Stimulated activated CD8-positive, alpha-beta memory T cell treated with anti-CD3 and anti-CD28 coated beads, Interleukin-2, amount 100 ng/mL, for 1 hour (primary cell): ENCODE measurements at places on chromosomes 7 and 10.

DNA sequence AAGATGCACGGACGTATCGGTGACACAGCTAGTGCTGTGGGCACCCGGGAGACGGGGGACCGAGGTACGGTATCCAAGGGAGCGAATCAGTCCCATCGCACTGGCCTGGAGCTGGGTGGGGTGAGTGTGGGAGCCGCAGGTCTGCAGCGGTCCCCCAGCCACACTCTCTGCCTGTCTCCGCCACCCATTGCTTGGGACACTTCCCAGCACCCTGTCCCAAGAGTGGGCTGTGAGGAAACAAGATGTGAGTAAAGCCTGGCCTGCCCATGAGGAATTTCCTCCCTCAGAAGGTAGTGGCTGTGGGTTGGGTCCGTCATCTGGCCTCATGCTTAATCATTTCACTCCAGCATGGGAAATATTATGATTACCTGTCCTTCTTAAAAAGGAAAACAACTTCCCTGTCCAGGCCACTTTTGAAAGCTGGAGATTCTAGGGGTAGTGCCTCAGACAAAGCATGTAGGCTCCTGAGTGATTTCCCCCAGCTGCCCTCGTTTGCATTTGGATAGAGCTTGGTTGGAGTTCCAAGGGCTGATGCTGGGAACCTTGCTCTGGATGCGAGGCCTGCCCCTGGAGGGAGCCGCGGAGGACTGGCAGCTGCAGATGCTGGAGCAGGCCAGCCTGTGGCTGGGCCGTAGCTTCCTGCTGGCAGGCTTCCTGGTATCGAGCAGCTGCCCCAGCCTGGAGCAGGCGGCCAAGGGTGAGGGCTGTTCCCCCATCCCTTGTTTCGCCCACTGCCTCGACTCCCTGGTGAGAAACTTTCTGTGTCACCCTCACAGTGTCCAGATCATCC is 6.2 kb upstream of the ACTR3C start:
- no peak for DNase-seq

DNA sequence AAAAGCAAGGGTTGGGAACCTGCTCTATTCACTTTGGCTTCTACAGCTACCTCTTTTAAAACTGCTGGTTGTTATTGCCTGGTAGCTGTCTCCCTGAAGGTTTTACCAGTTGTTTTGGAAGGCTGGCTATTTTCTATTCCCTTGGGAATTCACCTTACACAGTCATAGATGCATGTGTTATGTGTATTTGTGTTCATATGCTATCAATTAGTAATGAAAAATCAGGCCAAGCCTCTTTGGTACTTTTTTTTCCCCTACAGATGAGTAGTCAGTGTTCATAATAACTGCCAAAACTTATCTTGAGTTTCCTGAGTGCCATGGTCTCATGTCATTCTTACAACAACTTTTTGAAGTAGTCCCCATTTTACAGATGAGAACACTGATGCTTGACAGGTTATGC is 738.0 kb upstream of the GALNT17 start:
- DNase-seq, result no peak

DNA sequence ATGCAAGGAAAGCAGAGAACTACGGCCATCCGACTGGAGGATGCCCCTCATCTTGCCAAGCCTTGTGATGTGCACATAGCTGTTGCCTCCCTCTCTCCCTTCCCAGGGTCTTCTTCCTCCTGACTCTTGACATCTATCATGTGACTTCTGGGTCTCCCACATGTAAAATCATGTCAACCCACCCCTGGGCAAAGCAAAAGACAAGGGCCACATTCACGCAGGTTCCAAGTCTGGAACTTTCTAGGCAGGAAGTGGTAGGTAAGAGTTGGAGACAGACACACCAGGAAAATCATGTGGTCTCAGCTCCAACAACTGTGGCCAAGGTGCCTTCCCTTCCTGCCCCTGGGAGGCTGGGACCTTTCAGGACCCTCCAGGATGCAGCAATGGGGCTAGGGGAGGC is 187.3 kb downstream of the CXCL12 start:
- DNase-seq, result no peak

DNA sequence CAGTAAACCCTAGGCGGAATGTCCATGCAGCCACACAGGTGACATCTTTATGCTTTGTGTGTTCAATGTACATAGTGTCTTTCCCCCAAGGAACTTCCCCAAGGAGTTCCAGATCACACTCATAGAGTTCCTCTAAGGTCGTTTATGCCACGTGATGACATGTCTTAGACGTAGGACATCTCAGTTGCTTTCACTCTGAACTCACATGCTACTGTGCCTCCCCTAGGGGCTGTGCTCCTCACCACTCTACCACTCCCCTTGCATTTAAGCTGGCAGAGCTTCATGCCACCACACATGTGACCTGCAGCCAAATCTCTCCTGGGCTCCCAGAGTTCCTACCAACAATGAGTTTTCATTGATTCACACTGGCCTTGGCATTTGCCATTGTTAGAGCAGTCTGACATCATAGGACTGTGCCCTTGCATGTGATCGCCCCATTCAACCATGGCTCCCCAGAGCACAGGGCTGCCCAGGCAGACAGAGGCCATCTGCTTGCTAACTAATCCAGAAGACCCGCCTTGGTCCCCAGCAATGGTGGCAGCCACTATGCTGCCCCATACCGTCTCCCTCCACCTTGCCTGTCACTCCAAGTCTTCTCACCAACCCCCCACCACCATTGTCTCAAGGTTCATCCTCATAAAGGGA is 95.3 kb upstream of the MACROH2A2 start:
- no peak for DNase-seq

DNA sequence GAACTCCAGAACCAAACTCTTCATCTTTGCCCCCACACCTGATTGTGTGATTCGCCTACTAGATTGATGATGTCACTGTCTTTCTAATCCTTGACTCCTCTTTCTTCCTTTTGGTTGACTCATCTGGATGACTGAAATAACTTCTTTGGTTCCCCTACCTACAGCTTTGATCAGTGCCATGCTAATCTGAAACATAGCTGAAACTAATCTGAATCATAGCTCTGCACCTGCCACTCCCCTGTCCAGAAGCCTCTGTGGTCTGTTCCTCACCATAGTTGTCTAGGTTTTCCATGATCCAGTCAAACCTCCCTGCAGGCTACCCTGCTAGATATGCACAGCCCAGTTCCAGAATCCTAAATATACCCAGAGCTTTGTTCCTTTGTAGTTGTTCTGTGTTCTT is 51.9 kb downstream of the ZNF365 start:
- DNase-seq, result no peak

GRCh38 chr10:89978081-89978480 is 276.7 kb downstream of the KIF20B start:
- DNase-seq, result no peak

DNA sequence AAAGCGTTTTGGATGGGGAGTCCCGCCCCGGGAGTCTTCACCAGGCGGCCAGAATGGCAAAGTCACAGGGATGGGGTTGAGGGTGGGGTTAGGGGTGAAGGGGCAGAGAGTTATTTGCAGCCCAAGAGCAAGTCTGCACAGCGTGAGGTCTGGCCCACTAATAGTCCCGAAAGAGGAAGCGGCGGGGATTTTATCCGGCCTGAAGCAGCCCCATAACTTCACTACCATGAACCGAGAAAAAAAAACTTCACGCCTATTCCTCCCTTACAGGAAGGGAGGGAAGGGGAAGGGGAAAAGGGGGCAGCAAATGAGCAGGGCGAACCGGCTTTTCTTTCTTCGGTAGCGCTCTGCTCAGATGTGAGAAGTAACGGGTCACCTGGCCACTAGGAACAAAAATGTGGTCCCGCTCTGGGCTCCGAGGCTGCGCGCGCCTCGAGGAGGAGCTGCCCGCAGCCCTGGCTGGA is 712 bp downstream of the ITPRIP start:
- no peak for DNase-seq
